ENCODE measurements at places on chromosomes 1 and 21.

GRCh38 chr1:201845331-201846083 is 16.6 kb downstream of the IPO9 start:
- DNase-seq = no peak

DNA sequence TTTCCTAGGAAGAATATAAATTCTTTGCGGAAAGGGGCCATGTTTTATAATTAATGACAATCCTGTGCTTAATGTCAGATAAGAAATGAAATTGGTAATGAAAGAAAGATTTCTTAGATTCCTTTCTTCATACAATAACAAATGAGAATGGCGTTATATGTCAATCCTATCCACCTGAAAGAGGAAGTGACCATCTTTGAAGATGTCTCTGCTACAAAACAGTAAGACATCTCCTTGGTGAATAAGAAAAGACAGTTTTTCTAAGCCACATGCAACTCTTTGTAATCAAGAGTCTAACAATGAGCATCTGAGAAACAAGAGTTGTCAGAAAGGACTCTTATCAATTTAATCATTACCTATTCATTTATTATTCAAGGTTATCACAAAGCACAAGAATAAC is 286.0 kb downstream of the VAV3 start:
- DNase-seq = no peak

DNA sequence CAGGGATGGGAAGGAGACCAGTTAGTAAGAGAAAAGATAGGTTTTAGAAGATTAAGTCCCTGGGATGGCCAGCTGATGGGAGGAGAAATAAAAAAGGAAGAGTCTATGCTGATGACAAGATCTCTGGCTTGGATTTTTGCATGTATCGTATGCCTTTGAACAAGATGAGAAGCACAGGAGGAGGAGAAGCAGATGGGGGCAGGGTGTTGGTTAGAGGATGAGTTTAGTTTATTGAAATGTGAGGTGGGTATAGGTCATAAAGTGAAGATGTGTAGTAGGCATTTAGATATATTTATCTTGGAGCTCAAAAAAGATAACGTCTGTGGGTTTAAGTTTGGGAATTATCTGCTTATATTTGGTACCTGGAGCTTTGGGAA is 1.4 kb downstream of the TIPRL start:
- no peak for DNase-seq

- peak; percentile 43 for DNase-seq
Observed at GRCh38 chr1:83905315-83905907, 93.5 kb downstream of the TTLL7 start.

- DNase-seq = no peak
Observed at GRCh38 chr21:38459490-38459889, 38.8 kb downstream of the ERG start.

- no peak for DNase-seq
Observed at GRCh38 chr1:234922987-234923386, 205.7 kb downstream of the TOMM20 start.

- no peak for DNase-seq
Observed at GRCh38 chr21:44505673-44506278, 34.2 kb downstream of the KRTAP10-1 start.

DNA sequence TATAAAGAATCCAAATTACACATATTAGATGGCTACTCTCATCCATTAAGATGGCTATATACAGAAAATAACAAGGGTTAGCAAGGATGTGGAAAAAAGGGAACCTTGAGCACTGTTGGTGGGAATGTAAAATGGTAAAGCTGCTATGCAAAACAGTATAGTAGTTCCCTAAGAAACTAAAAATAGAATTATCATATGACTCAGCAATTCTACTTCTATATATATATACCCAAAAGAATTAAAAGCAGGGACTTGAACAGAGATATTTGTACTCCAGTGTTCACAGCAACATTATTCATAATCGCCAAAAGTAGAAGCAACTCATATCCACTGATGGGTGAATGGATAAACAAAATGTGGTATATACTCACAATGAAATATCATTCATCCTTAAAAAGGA is 126.1 kb downstream of the KCNH1 start:
- no peak for DNase-seq

DNA sequence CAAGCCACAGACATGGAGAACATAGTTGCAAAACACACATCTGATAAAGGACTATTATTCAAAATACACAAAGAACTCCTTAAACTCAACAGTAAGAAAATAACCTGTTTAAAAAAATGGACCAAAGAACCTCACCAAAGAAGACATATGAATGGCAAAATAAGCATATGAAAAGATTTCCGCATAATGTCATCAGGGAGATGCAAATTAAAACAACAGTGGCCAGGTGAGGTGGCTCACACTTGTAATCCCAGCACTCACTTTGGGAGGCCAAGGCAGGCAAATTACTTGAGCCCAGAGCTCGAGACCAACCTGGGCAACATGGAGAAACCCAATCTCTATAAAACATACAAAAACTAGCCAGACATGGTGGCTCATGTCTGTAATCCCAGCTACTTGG is 50.4 kb downstream of the PRPF38A start:
- DNase-seq = no peak

- DNase-seq = no peak
Observed at GRCh38 chr1:5455056-5455455, 537.2 kb downstream of the NPHP4 start.

- no peak for DNase-seq
Observed at GRCh38 chr21:42621166-42621818, 32.1 kb upstream of the PDE9A start.

DNA sequence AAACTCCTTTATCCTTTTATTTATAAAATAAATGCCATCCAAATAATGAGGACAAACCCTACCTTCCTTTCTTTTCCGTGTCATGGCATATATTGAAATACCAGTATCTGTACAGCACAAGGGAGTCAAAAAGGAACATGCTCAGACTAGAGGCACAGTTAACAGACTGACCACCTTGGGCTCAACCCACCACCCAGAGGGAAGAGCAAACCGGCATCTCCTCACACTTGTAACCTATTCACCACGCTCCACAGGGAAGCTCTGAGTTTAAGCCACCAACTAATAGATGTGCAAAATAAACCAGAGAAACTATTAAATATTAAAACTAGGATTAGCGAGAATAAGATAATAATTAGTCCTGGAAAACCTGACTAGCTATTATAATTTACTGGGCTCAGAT is 112.7 kb downstream of the SIPA1L2 start:
- no peak for DNase-seq

DNA sequence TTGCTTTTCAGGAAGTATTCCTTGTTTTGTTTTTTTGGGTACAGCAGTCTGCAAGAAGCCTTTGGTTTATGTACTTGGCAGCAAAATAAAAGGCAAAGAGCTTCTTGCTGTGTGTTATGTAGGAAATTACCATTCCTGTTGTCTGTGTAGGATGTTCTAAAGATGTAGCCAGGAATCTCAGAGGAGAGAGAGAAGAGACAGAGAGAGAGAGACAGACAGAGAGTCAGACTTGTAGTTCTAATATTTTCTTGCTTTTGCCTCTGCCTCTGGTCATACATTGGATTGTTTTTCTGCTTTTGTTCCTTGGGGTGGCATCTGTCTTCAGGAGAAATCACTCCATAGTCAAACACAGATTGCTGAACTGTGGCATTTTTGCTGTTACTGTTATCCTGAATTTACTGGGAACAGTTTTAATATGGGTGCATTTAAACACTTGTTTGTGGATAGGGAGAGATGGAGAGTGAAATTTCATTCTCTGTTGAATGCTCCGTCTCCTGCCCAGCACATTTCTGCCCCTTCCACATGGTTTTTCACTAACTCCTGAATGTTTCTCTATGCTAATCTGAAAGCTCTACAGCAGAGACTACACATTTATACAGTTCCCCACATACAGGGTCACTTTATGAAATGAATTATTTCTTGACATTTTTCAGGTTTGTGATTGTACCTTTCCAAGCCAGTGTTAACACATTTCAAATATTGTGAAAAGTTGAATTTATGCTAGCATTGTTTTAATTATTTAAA is 49.8 kb downstream of the POU2F1 start:
- no peak for DNase-seq

GRCh38 chr1:157168015-157168414 is 29.8 kb upstream of the ETV3 start:
- DNase-seq = no peak

DNA sequence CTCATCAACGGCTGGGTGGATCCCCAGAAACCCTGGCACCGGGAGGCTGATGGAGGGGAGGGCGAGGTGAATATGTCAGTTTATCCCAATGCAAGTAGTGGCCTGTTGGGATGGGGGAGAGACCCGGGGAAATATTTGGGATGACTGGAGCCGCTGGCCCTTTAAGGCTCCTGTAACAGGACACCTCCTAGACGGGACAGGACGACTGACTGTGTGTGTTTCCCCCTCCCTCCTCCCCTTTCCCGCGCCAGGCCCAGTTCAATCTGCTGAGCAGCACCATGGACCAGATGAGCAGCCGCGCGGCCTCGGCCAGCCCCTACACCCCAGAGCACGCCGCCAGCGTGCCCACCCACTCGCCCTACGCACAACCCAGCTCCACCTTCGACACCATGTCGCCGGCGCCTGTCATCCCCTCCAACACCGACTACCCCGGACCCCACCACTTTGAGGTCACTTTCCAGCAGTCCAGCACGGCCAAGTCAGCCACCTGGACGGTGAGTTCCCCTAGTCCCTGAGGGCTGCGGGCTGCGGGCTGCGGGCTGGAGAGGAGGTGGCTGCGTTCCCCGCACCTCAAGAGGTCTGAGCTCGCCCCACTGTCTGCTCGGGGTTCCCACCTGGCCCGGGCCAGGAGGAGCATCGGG is 44.8 kb upstream of the CCDC27 start:
- DNase-seq = no peak

GRCh38 chr1:44842486-44842861 is 579 bp downstream of the PTCH2 start:
- DNase-seq = no peak

DNA sequence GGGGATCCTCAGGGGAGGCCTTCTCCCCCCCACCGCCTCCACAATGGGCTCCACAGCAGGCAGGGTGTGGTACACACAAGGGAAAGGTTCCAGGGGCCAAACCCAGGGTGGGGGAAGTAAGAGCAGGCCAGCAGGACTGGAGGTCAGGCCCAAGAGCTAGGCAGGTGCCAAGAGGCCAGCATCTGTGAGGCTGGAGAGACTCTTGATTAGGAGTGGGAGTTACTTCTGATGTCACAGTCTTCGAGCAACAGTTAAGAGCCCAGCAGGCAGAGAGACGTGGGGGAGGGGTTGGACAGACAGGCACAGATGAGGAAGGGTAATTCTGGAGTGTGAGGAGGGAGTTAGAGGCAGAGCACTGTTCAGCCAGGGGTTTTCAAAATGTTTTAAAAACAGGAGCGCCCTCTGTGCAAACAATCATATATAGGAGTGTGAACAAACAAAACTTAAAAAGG is 55.8 kb downstream of the SLC9A1 start:
- DNase-seq = peak; percentile 29

DNA sequence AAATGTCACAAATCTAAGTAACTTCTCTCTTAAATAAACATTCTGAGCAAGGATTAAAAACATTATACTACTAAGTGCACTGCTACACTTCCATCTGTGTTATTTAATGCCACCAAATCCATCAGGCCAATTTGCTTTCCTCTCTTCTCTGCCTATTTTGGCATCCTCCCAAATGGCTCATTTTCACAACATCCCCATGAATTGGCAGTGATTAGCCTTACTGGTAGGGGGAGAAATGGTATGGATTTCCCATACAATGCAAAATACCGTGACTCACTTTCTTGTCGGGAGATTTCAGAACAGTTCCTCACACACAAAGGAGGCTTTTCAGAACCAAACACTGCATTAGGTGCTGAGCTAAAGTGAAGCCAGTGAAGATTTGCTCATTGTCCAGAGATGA is 195.7 kb downstream of the MIS18A start:
- DNase-seq = no peak

DNA sequence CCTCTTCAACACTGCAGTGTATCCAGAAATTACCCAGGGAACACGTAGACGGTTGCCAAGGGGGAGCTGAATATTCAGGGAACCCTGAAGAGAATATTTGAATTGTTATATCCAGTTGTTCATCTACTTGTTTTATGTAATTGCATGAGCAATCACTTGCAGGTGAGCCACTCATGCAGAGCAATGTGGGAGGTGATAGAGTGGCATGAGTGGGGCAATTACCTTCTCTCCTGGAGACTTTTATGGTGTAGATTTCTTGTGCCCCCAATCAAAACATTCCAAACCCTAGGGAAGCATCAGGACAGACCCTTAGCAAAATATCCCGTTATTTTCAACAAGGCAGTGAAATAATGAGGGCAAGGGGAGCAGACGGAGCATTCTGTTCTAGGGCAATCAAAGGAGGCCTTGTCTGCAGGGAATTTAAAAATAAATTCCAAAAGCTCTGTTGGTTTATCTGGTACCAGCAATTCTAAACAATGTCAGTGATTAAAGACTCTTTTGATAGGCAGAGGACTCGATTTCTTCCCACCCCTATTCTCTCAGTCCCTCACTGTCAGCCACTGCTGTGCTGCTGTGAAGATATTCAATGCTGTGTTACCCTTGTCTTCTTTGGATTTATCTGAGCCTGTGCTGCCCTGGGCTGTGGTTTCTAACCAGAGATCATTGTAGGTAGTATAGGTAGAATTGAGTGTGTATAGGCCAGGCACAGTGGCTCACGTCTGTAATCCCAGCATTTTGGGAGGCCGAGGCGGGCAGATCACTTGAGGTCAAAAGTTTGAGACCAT is 180.2 kb upstream of the MAP1LC3C start:
- DNase-seq = no peak

DNA sequence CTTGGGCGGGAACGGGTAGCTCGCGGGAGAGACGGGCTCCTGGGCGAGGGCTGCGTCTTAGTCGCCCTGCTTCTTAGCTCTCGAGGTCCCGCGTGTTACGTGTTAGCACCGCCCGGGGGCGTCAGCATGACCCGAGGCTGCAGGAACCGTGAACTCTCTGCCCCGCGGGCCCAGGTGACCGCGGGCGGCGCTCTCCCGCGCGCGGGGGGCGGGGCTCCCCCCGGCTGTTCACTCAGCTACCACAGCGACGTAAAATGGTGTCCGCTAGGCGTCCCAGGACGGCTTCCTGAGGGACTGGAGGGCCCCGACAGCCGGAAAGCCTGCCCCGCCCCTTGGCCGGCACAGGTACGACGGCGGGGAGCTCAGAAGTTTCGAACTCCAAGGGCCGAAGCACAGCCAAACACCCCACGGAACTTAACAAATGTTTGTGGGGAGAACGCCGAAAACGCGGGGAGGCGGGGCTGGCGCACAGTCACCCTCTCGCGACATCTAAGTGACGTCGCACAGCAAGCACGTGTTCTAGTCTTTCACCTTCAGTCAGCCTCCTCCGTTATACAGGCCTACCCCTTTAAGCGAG is 780 bp upstream of the RBM15 start:
- no peak for DNase-seq

DNA sequence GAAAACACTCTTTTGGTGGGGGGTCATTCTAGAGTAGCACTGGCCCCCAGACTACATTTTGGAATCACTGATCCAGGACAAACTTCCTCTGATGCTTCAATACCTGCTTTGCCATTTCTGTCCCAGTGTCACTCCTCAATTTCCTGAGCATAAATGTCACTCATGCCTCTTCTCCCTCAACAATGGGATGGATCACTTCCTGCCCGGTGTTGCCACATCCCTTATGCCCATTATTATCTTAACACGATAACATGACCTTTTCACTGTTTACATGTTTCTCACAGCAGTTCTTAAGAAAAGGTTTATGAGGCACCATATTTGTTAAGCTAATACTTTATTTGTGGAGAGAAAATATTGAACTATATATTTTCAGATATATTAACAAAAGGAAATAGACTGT is 3.9 kb upstream of the ITLN1 start:
- no peak for DNase-seq
